ENCODE measurements at places on chromosomes 4 and X.

DNA sequence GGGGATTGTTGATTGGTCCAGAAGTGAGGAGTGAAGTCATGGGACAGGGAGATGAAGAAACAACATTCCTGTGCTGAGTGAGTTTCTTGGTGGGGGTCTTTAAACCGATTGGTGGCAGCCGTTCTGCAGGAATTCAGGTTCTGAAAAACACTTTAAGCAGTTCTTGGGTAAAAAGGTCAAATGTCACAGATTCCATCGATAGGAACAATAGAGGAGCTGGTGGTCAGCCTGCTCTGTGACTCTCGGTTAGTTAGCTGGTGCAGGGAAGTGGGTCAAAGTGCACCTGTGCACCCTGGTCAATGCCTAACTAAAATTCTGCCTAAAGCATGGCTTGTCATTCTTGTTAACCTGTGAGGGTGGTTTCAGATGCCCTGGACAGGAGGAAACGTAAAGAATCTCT is 34.6 kb upstream of the MGST2 start:
- DNase-seq, result no peak

GRCh38 chrX:10447564-10448214 is 172.7 kb downstream of the MID1 start:
- peak; percentile 48 for DNase-seq

- no peak for DNase-seq
These were observed 28.4 kb downstream of the ASMTL start for GRCh38 chrX:1424147-1424851.

DNA sequence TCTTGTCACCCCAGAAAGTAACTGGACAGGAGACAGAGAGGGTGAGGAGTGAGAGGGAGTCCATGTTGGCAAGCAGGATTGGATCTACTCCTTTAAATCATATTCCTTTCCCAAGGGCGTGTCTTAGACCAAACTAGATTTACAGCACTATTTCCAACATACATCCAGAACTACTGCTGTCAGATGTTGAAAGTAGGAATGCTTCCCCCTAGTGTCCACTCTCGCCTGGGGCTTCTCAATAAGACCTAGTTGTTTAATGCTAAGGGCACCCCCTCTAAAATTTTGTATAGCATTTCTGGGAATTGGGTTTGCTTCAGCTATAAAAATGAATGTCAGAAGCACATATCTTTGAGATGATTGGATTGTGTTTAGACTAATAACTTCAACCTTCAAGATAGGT is 13.3 kb downstream of the OFD1 start:
- DNase-seq, result peak; percentile 87

DNA sequence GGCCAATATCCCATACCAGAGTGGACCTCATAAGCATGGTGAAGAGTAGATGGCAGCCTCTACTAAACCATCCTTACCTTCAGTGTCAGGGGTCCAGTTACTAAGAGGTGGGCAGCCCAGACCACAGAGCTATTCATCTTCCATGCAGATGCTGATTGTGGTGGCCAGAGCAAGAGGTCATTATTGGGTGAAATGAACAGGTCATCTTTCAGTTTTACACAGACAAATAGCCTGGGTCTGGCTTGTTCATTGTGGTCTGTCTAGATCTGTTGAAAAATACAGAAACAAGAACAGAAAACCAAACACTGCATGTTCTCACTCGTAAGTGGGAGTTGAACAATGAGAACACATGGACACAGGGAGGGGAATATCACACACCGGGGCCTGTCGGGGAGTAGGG is 71.3 kb downstream of the PAK3 start:
- no peak for DNase-seq

DNA sequence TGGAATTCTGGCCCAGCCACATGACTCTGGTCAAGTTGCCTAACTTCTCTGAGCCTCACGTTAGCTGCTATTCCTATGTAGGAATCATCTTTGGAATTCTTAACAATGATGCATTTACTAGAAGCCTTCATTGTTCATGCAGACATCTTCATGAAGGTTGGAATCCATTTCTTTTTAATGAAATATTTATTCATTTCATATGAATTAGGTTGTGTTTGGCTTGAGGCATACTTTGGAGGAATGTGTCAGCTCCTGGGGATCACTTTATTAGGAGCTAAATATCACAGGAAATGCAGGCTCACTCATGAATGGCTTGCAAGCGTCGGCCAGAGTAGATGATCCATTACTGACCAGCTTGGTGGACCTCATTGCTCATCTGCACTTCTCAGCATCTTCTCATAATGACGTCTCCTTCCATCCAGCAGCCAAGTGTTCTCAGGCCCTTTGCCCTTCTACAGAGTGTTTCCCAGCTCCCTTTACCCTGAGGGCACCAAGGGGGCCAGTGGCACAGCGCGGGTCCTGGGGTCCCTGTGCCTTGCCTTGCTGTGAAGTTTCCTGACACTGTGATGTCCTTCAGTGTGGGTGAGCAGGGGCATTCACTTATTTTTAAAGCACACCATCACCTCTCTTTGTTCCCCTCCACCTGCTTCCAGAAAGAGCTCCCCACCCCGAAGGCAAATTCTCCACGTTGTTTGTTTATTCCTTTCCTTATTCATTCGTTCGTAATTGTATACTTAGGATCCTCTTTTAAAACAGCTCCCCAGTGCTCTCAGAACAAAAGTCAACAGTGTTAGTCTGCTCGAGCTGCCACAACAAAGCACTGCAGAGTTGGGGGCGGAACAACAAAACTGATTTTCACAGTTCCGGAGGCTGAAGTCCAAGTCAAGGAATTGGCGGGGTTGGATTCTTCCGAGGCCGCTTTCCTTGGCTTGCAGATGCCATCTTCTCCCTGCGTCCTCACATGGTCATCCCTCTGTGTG is 106.8 kb downstream of the STK32B start:
- no peak for DNase-seq

- peak; percentile 41 for DNase-seq
These were observed 378.6 kb upstream of the EPHA5 start for GRCh38 chr4:66048861-66049260.

DNA sequence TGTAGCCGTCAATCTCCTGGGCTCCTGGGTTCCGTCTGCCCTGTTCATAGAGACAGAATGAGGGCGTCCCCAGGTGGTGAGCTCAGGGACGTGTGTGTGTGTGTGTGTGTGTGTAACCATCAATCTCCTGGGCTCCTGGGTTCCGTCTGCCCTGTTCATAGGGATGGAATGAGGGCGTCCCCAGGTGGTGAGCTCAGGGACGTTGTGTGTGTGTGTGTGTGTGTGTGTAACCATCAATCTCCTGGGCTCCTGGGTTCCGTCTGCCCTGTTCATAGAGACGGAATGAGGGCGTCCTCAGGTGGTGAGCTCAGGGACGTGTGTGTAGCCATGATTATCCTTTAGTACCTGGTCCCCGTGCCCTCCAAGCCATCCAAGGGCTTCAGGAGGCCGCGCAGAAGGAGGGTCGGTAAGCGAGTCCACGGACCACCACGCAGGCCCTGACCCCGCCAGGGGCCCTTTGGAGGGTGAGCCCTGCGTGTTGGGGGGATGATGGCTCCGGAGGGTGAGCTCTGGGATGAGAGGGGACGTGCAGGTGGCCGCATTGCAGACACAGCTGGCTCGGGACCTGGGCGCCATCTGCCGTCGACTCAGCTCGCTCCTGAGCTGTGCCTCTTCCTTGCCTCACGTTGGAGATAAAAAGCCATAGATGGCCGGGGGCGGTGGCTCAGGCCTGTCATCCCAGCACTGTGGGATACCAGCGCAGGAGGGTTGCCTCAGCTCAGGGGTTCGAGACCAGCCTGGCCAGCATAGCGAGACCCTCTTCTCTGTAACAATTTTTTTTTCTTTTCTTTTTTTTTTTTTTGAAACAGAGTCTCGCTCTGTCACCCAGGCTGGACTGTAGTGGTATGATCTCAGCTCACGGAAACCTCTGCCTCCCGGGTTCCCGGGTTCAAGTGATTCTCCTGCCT is 5.4 kb upstream of the GTPBP6 start:
- DNase-seq, result peak; percentile 63

DNA sequence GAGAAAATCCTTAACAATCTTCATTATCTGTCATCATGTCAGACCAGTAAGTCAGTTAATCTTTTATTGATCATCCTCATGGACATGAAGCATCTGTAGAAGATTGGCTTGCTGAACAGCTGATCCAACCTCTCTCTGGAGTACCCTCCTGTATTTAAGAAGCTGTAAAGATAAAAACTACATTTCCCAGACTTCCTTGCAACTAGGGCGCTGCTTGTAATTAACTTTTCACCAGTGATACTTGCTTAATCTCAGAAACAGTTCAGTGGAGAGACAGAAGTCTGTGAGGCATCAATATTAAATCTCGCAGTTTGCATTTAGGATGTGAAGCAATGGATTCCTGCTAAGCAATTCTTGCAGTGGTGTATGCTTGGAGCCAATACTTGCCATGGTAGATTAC is 36.0 kb upstream of the SMARCA5 start:
- DNase-seq, result no peak

DNA sequence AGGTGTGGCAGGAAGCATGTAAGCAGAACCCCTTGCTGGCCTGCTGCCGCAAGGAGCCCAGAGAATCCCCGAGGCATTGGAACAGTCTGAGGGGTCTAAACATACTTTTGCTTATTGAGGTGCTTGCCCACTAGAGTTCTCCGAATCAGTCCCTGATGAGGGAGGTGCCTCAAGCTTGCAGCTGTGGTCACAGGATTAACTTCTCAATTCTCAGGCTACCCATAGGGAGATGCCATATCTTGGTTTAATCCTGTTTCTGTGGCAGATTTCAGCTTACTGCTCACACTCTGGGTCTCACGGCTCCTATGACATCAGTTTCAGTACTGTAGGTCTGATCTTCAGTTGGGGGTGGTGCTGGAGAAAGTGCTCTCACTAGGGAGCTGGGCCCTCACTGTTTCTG is 39.9 kb downstream of the CCNG2 start:
- DNase-seq, result no peak

GRCh38 chr4:56296526-56296925 is 90.8 kb downstream of the AASDH start:
- no peak for DNase-seq

- no peak for DNase-seq
These were observed 1066.8 kb upstream of the ADGRL3 start for GRCh38 chr4:60133375-60133774.

DNA sequence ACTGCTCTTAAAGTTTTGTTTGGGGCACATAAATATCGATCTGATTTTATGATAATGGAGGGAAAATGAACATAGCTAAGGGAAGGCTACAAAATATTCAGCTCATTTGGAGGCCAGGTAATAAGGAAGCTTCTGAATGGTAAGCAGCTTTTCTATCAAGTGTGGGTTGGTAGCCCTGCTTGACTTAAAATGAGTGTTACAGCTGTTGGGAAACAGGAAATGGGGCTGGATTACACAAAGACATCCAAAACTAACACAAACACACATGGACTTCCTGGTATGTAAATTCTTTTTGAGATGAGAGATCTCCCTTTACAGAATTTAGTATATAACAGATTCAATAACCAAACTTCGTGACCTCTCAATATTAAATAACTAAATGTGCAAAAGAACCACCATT is 58.0 kb downstream of the FGF16 start:
- peak; percentile 55 for DNase-seq

DNA sequence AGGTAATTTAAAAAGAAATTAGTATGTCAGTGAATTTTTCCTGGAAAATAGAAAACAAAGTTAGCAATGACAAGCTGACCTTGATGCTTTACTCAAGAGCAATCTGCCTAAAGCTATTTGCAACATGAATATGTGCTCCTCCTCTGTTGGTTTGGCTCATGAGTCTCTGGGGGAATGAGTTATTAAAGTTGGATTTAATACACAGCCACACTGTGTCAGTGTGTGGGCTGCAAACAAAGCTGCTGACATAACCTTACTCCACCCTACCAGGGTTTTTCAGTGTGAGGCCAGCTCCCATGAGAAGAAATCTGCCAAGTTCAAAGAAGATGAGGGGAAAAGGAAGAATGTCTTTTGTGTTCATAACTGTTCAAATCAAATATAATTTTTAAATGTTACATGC is 280.5 kb downstream of the TLL1 start:
- DNase-seq, result peak; percentile 88

DNA sequence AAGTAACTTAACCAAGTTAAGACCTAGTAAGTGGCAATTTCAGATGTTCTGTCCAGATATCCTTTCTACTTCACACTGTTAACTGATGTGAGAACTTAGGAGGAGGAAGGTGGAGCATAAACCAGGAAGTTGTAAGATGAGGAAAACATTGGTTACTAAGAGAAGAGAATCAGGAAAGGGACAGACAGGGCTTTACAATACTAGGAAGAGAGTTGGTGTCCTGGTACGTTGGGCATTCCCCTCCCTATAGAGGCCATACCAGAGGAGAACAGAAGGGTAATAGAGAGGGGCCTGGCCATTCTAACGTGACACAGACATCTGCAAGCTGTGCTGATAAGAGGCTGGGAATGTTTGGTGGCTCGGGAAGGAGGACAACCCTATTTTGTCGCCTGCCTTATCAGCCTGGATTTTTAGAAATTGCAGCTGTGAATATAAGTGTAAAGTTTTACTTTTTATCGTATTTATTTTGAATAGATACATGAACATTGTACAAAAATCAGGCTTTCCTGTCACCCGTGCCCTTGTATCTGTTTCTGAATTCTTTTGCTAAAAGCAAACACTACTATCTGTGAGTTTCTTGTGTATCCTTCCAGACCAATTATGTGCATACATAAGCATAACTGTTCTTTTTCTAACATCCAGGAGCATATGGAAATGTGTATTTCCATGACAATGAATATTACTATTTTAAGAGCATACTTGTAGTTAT is 53.5 kb upstream of the HPRT1 start:
- no peak for DNase-seq

GRCh38 chrX:132505116-132505515 is 16.3 kb upstream of the MBNL3 start:
- DNase-seq, result peak; percentile 44

DNA sequence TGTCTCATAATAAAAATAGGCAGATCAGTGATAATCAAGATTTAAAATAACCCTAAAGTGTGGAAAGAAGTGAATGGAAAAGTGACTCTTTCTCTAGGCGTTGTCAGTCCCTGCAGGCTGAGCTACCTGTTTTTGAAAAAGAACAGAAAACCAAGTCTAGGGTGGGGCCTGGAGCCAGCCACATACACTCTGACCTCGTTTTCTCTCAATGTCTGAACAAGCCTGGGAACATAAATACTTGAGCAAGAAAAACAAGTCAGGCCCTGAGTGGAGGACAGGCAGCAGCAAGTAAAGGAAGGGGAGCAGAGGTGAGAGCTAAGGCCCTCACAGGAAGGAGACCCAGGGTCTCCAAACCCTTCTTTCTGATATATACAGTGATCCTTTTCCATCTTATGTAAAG is 91.7 kb upstream of the HPF1 start:
- DNase-seq, result no peak

DNA sequence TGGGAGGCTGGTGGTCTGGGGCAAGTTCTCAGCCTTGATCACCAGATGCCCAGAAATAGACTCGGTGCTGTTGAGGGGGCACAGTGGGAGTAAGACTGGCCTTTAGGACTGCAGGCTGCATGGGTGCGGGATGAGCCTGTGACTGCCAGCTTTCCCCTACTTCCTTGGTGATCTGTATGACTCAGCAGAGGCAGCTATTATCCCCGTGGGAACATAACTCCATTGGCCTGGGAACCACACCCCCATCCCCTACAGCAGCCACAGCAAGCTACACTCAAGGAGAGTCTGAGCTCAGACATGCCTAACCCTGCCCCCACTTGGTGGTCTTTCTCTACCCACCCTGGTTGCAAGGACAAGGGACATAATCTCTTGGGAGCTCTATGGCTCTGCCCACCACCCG is 20.6 kb downstream of the CLIC2 start:
- DNase-seq, result no peak
